Naive thymus-derived CD8-positive, alpha-beta T cell (primary cell): ENCODE measurements at places on chromosomes 7 and 10.

DNA sequence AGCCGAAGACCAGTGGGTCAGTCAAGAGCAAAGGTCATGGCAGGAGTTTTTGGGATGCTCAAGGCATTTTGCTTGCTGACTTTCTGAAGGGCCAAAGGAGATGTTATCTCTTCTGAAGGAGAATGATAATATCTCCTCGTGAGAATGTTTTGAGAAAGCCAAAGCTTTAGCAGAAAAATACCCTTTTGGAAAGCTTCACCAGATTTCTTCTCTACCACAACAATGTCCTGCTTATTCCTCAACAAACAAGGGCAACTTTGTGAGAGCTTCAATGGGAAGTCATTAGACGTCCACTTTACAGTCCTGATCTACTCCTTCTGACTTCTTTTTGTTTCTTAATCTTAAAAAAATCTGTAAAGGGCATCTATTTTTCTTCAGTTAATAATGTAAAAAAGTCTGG is 132.8 kb upstream of the DNAJB12 start:
- no peak for DNase-seq

DNA sequence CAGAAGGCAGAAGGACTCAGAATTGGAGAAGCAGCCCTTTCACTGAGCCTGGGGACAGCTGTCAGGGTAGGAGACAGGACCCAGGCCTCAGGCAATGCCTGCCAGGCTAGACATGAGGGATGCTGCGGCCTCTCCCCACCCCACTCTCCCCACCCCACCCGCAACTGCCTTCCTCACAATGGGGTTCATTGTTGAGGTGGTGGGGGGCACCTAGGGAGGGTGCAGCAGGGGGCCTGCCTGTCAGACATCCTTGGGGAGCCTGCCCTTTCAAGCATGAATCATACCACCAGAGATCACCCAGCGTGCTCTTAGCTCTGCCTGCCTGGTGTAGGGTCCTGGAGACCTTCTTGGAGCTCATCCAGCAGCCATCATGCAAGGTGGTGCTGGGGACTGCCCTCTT is at the start of gene C10orf62:
Gene C10orf62, plus strand, starts transcription at position 243 of the 400 bp plus-strand sequence. CDS start 177 bp downstream, outside the sequence.
- DNase-seq: no peak

GRCh38 chr10:12972146-12972545 is 29.4 kb downstream of the CCDC3 start:
- DNase-seq: no peak

DNA sequence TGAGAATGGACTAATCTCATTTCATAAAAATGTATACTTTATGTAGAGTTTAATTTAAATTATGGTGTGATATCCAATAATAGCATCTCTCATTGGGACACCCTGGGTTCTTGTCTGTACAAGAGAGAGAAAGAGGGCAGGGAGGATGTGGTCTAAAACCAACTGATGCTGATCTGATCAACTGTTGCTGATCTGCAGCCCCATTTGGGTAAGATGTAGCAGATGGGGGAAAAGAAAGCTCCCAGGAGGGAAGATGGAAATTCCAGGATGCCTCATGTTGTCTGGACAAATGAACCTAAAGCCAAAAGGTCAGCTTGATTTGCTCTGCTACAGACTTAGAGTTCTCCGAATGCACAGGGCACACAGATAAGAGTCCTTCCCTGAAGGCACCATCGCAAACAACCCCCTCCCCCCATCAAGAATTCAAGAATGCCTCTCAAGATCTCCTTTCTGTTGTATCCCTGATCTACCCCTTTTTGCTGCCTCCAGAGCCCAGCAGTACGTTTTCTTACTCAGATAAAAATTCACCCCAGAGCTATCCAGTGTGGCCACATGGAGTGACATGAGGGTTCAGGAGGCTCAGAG is 171.4 kb upstream of the INHBA start:
- no peak for DNase-seq

GRCh38 chr7:8356071-8356470 is 77.3 kb upstream of the NXPH1 start:
- DNase-seq: no peak

DNA sequence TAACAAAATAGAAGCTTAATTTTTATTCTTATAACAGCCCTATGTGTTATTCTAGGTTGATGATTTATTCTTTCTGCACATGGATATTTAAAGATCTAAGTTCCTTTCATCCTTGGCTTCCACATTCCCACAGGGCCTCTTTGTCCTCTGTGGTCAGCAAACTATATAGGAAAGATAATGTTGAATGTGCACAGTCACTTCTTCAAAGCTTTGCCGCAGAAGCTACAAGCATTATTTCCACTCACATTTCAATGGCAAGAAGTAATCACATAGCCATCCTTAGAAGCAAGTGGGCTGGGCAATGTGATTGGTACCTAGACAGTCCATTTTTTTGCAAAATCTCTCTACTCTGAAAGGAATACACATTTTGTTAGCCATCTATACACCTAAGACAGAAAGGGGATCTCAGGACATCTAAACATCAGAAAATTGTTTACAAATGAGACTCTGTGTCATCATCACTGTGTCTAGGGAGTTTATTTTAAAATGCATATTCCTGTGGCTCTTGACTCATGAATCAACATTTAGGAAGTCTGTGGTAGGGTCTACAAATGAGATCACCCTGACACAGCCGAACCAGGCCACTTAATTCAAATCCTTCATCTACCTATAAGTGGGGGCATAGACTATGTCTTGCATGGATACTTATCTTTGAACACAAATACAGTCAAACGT is 1060.5 kb downstream of the XPNPEP1 start:
- DNase-seq: no peak

DNA sequence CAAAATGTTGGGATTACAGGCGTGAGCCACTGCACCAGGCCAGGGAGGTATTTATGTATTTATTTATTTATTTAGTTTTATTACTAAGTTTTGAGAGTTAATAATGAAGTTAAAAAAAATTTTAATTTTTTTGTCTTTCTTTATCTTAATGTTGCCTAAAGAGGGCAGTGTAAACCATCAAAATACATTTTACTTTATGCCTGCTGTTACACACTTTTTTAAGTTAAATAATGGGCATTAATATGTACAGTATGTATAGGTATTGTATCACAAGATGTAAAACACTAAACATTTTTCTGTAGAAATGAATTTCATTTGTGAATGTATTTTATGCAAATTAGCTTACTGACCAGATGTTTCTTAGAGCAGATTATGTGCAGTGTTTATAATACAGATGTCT is 129.4 kb downstream of the AASS start:
- DNase-seq: no peak

- no peak for DNase-seq
Observed at GRCh38 chr7:82247814-82248433, 195.7 kb downstream of the CACNA2D1 start.

DNA sequence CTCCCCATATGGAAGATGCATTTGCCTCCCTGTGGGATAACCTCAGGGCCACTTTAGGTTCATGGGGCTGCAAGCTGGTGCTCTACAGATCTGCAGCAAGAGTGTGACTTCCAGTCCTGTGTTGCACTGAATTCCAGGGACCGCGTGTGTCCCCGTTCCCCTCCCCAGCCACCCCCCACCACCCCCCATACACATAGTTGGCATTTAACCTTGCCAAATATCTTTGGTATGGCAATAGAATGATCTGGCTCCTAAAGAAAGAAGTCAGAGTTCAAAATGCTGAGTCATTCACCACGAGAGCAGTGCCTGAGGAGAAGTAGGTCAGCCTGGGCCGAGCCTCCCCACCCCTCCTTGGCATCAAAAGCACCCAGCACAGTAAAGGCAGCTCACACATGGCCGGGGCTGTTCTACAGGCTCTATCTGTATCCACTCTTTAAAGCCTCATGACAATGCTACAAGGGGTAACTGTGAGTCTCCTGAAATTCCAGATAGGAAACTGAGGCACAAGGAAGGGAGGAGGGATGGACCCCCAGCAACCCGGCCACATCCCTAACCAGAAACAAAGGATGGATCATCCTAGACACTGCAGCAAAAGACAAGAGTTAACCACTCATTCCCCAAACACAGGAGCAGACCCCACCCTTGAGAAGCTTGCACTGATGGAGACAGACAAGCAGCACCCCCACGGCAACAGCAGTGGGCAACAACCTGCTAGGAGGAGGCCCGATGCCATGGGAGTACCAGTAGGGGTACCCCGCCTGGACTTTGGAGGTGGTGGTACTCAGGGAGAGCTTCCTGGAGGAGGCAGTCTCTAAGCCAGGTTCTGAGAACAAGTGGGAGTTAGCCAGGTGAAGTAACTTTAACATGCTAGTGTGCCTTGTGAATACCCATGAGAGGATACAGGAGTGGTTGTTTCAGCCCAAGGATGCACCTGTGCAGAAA is 70.3 kb upstream of the NANOS1 start:
- DNase-seq: no peak

DNA sequence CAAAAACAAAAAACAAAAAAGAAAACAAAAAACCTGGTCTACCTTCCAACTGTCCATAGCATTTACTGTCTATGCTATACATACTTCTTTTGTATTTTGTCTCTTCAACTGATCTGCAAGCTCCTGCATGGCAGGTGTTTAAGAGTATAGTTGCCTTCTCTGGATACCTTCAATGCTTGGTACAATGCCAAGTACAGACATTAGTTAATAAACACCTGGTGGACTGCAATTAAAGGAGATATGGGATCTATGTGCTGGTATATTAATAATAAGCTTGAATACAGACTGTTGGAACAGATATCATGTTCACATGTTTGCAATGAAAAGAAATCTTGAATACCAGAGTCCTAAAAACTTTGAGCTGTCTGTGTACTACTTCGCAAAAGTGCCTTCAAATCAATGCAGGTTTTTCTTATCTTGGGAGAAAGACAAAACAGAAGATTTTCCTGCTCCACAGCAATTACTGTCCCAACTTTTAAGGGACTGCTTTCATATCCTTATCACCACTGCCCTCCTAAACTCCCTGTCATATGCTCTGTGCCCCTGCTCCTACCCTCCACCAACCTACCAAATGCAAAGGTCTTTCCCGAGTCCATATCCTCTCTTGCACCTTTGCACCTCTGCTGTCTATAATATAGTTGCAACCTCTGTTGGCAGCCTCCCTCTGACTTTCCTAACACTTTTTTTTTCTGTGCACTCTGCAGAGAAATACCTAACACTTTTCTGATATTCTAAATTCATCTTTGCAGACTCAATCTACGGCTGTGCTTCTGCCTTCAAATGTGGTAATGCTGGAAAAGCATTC is 85.1 kb downstream of the DNMBP start:
- no peak for DNase-seq

GRCh38 chr7:140876519-140877248 is 48.0 kb downstream of the BRAF start:
- no peak for DNase-seq

GRCh38 chr7:6228361-6229229 is 43.8 kb downstream of the CYTH3 start:
- no peak for DNase-seq

- DNase-seq: no peak
Observed at GRCh38 chr10:23754179-23754578, 315.3 kb downstream of the OTUD1 start.

- no peak for DNase-seq
Observed at GRCh38 chr7:30206942-30207341, 72.2 kb downstream of the MTURN start.

DNA sequence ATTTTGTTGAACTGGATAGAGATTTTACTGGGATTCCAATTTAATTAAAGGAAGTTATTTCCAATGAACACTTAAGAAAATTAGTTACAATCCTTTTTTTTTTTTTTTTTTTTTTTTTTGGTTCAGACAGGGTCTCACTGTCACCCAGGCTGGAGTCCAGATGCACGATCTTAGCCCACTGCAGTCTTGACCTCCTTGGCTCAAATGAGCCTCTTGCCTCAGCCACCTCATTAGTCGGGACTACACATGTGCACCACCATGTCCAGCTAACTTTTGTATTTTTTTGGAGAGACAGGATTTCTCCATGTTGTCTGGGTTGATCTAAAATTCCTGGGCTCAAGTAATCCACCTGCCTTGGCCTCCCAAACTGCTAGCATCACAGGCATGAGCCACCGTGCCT is 2.5 kb upstream of the ARL5B start:
- no peak for DNase-seq

DNA sequence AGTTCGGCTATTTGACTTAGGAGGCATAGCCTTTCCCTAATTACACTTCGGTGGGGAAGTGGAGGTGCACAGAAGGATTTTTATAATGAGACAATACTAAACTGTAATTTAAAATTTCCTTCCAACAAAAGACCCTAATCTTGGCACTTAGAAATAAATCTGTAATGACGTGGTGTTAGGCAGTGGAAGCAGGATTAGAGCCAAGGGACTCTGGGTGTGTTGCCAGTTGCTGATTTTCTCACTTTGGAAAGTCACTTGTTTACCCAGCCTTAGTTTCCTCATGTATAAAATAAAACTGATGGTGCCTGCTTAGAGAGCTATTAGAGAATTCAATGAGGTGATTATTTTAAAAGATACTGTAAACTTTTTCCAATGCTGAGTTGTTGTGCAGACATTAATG is 287.2 kb downstream of the AUTS2 start:
- DNase-seq: no peak

GRCh38 chr7:45026984-45027773 is 27.2 kb downstream of the CCM2 start:
- peak; percentile 70 for DNase-seq

DNA sequence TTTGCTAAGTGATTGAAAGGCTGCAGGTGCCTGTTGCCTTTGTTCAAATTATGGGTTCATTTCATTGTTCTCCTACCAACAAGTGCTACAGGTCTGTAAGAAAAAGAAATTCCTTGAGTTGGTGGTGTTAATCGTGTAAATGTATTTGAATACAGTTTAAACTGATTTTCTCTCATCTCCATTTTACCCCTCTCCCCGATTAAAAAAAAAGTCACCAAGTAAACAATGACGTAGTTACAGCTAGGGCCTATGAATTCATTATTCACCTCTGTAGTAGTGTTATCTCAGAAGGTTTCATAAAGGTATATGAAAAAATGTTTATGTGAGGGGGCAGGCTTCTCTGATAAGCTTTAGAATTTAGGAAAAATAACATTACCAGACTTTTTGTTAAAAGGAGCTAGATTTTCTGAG is 1.1 kb downstream of the REEP3 start:
- no peak for DNase-seq

GRCh38 chr7:103648135-103648534 is 202.1 kb upstream of the SLC26A5 start:
- DNase-seq: no peak

DNA sequence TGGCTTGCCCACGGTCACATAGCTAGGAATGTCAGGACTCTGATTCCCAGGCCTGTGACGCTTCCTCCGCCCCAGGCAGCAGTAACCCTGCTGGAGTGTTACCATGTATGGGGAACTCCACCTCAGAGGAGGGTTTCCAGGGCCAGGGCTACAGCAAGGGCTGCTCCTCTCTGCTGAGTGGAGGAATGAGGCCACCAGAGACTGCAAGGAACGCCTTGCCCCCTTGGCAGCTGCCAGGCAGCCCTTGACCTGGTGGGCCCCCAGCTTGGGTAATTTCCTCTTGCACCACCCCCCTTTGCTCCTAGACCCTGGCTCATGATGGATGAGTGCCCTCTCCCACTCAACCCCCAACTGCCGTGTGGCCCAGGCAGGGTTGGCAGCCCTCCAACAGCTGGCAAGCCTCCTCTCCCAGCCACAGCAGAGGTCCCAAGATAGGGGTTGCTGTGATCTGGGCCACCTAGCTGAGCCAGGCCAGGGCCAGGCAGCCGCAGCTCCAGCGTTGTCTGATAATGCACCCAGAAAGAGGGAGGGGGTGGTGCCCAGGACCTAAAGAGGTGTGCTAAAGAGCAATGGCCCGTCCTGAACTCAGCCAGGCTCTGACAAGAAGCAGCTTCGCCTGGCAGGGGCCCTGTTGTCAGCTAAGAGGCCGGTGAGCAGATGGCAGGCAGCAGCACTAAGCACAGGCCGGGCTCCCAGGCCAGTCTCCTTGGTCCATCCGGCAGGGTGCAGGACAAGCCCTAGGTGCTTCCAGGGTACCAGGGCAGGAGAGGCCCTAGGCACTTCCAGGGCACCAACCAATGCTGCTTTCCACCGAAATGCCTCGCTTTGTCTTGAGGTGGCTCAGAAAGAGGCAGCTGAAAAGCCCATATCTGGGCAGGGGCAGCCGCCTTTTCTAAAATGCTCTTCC is 35.4 kb downstream of the DRGX start:
- no peak for DNase-seq
